ENCODE measurements at places on chromosomes 12 and 14.

DNA sequence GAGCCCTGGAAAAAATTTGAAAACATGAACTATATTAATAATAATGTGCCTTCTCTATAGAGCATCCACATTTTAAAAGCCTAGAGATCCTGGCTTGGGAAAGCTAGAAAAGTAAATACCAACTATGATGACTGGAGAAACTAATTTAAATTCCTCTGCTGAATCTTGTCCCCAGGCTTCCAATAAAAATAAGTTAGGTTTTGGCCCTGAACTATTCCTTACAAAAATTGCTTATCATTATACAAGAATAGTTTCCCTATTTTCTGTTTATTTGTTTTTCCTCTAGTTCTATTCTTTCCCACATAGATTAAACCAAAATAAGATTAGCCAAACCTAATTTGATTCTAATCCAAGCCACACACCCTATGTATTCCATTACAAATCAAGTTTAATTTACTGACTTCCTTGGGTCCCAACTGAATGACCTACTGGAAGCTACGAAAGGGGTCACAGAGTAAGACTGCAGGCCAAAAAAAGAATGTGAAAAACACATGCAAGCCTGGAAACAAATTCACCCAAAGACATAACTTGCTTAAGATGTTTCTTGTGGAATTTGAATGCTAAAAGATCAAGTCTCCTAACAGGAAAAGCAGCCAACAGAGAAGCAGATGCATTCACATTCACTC lies 133.0 kb downstream of the PAWR start:
- DNase-seq, result no peak

DNA sequence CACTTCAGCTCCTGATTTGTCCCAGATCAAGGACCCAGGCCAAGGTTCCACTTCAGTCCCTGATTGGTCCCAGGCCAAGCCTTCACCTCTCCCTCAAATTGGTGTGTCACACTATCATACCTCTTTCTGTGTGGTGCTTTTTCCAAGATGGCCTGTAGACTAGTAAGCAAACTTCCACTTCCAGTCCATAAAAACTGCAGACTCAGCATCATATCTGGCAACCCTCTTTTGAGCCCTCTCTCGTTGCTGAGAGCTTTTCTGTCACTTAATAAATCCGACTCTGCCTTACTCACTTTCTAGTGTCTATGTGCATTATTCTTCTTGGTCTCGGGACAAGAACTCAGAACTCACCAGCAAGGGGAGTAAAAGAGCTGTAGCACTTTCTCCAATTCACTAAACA lies 1395.1 kb downstream of the LRFN5 start:
- DNase-seq, result no peak

- no peak for DNase-seq
Measured at GRCh38 chr12:130102266-130102665, 60.0 kb upstream of the FZD10 start.

DNA sequence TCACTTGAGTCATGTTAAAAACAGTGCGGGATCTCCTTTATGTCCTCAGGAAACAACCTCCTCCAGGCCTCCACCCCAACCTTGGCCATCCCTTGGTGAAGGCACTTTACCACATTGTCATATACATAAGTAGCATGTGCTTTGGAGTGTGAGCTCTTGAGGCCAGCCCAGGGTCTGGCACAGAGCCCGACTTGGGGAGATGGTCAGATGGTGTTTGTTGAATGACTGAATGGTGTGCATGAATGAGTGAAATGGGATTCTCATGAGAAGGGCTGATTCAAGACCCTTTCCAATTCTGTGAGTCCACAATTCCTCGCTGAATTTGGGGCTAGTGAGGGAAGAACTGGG lies 52.9 kb upstream of the DLK1 start:
- no peak for DNase-seq

DNA sequence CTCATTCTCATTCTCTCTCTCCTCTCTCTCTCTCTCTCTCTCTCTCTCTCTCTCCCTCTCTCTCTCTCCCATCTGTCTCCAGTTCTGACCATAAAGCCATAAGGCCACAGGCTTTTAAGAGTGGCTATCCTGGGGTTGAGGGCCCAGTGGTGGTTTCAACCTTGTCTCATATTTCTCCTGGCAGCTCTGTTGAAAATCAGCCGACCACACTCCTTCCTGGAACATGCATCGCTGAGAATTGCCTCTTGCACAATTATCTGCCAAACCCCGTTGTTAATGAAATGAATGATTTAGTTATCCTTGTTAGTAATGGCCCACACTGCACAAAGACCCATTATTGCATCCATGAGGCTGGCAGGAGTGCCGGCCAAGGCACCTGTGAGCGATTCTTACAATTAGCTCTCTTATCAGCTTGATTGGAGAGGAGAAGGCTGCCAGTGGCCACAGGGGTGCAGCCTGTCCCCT lies 30.4 kb upstream of the KCNA5 start:
- no peak for DNase-seq

DNA sequence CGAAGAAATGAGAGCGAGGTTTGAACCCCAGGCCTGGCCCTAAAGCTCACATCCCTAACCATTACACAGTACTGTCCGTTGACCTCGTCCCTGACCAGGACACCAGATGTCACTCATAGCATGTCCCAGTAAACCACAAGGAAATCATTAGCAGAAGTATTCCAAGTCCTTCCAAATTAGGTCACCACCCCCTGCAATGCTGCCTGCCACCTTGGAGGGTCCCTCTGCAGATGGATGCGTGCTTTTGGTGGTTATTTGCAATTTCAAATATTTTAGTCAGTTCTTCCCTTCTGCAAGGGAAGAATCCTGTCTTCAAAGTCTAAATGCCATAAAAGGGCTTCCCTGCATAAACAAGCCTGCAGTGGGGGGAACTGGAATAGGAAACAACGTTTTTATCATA lies 71.3 kb downstream of the CLMN start:
- no peak for DNase-seq

DNA sequence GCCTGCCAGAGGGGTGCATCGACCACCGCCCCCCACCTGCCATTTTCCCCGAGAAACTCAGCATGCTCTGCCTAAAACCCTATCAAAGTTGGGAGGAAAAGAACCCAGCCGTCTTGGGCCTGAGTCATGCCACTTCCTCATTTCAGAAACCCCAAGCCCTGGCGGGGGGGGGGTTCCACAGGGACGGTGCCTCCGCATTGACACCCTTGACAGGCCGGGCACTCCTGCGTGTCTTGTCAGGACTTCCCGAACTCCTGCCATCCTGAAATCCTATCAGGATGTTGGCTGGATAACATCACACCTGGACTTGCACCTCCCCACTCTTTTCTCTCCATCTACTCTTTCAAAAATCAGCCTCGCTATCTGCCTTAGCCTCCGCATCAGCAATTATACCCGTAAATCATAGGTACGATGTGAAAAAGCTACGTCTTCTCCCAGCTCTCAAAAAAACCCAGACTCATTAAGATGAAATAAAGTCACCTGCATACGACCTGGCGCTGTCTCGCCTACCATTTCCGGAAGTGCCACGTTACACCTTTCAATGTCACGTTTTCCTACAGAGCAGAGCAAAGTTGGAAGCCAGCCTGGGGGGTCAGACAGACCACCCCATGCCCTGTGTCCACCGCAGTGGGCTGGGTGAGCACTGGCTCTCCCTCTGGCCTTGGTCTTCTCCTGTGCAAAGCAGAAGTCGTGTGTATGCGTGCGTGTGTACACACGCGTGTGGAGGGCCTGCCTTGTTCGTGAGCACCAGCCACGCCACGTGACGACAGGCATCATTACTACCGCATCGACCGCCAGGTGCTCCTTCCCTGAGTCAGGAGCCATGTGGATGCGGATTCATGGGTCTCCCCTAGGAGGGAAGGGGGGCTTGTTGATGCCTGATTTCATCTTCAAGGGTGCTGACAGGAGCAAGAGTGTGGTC lies 96.7 kb downstream of the RFLNA start:
- DNase-seq, result no peak

- no peak for DNase-seq
Measured at GRCh38 chr12:118098911-118099671, 4.7 kb downstream of the VSIG10 start.

GRCh38 chr12:75844985-75845384 lies 186.6 kb downstream of the PHLDA1 start:
- no peak for DNase-seq

DNA sequence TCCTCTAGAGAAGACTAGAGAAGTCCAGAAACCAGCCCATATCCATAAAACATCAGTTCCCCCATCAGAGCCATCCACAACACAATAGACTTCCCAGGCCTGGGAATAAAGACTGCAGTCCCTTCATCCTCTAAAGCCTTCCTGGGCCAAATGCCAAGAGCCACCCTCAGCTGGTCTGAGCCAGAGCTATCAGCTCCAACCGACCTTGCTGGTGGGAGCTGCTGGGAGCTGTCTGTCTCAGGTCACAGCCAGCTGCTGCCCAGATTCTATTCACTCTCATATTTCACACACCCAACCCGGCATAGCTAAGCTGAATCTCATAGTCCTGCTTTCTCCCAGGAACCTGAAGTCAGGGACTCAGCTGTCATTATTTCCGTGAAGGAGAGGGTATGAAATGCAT lies 10.9 kb upstream of the TFCP2 start:
- no peak for DNase-seq

DNA sequence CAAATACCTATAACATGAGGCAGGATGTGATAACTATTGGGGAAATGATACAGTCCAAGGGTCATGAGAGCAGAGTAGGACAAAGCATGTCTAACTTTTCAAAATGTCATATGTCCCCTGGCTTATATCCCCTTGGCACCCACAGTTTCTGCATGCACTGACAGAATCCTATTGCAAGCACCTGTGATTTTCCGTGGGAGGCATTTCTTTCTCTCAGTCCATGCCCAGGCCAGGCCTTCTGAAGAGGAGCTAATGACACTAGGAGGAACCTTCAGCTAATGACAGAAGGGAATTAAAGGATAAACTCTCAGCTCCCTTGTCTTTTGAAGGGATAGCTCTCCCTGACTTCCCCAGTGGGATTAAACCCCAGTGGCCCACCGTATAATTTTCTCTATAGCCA lies 249.2 kb downstream of the TTC6 start:
- no peak for DNase-seq

DNA sequence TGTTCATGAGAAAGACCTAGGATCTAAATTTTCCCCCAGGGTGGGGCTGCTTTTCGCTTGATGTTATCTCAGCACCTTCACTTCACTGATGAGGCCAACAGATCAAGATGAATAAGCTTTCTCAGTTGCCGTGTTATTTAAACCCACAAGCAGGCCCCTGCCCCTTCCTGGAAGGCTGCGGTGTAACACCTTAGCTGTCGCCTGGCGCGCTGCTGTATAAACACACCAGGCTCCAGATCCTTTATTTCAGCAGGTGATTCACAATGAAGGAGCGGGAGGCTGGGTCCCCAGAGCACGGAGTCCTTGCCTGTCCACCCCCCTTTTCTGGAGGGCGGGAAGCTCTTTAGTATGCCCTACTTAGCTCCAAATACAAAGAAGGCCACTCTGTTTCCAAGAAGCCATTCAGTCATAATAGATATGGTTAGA lies 515.4 kb downstream of the FUT8 start:
- DNase-seq, result peak; percentile 64

DNA sequence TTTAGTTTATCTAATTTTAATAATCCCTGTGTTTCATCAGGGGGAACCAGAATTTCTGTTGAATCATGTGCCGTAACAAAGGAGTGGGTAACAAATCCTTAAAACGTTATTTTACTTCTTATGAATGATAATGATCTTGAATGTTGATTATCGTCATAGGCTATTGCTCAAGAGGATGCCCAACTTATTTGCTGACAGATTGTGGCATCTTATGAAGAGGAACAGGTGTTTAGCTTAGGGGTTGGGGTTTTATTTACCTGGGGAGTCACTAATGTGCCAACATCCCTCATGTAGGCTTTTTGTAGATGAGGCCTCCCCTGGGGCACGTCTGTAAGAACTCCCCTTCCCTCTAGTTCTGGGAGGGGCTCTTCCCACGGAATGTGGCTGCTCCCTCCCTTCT lies 32.4 kb upstream of the TMX1 start:
- no peak for DNase-seq

- DNase-seq, result no peak
Measured at GRCh38 chr14:23316300-23316699, 5.0 kb upstream of the PABPN1 start.

- no peak for DNase-seq
Measured at GRCh38 chr12:14936224-14936861, 2.0 kb downstream of the ERP27 start.

DNA sequence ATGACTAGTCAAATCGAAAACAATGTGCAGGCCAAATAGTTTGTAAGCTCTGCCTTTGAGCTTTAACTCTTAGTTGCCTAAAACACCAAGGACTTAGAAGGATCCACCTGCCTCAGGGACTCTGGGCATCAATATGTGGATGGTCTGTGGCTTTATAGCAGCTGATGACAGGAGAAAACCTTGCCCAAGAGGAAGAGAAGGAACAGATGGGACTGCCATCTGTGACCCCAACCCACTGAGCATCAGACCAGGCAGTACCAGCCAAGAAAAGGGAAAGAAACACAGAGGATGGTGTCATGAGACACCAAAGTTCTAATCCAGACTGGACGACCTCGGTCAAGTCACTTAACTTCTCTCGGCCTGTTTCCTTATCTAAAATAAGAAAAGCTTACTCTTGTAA lies 12.7 kb downstream of the TGFB3 start:
- DNase-seq, result no peak

DNA sequence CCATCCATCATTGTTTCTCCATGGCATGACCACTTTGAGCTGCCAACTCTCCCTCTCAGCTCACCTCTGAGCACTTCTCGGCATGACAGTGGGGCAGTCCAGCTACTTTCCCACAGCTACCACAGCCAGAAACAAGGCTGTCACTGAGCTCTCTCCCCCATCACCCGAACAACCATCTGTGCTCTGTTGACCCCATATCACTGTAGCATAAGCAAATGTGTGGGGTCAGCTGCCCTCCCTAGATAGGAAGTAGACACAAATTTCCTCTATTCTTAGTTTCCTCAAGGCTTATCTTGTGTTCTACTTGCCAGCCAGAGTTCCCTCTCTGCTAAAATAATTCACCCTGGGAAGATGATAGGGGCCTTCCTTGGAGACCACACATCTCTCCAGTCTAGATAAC lies 82.6 kb upstream of the FUT8 start:
- DNase-seq, result no peak

DNA sequence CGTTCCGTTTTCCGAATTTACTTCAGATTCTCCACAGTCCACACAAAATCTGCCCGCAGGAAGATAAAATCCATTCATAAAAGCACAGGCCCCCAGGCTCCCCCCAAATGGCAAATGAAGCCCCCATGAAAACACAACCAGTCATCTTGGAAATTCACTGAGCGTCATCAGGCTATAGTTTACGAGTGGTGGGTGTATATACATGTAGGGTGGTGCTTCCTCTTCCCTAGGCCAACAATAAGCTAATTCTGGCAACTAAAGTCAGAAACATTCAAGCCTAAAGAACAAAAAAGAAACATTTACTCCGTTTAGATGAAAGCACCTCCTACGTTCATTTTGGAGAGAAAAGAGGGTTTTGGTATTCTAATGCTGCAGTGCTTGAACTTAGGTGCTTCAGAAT lies 5.8 kb downstream of the GPR68 start:
- no peak for DNase-seq

- DNase-seq, result no peak
Measured at GRCh38 chr12:96549341-96549740, 60.0 kb downstream of the CFAP54 start.

GRCh38 chr14:95164506-95164905 lies 7.2 kb upstream of the DICER1 start:
- DNase-seq, result no peak

GRCh38 chr12:47551426-47551851 lies 154.4 kb downstream of the RPAP3 start:
- DNase-seq, result no peak
